ENCODE measurements at places on chromosomes 12 and 14. TPM values are rescaled to one million over a fixed set of nuclear protein-coding genes. Genes with fewer than 3 reads are reported as not detected.

GRCh38 chr12:25072906-25073650 lies 121.9 kb downstream of the DNAI7 start:
- DNase-seq, result no peak
- H3K27ac ChIP-seq, result no peak overlapping the region
- no peak overlapping the region for H3K4me3 ChIP-seq
- H3K4me1 ChIP-seq, result no peaks in the 10 kb centered on the region
- no peaks in the 10 kb centered on the region for H3K27me3 ChIP-seq

DNA sequence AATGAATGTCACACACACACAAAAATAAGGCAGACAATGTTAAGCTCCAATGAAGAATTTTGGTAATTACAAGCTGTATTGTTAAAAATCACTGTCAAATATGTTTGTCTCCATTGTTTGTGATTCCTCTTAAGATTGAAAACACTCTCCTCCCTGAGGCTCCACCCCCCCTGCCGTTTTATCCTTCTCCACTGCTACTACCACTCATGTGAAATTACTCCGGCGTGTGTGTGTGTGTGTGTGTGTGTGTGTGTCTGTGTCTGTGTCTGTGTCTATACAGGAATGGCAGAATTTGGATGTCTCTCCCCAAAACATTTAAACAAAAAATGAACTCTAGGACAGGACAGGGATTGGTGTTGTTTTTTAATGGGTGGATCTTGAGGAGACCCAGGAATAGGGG lies 365.1 kb upstream of the DIO2 start:
- no peaks in the 10 kb centered on the region for H3K4me1 ChIP-seq
- H3K27me3 ChIP-seq, result no peaks in the 10 kb centered on the region
- no peak overlapping the region for H3K4me3 ChIP-seq

GRCh38 chr12:117592588-117593305 lies 231.3 kb upstream of the NOS1 start:
- no peaks in the 10 kb centered on the region for H3K27me3 ChIP-seq
- no peak overlapping the region for H3K4me3 ChIP-seq
- DNase-seq, result no peak
- no peak overlapping the region for H3K27ac ChIP-seq
- no peaks in the 10 kb centered on the region for H3K4me1 ChIP-seq

The KCNH3 gene
- total RNA-seq, result 0.34 TPM

The ACVRL1 gene
- 149 TPM for total RNA-seq

DNA sequence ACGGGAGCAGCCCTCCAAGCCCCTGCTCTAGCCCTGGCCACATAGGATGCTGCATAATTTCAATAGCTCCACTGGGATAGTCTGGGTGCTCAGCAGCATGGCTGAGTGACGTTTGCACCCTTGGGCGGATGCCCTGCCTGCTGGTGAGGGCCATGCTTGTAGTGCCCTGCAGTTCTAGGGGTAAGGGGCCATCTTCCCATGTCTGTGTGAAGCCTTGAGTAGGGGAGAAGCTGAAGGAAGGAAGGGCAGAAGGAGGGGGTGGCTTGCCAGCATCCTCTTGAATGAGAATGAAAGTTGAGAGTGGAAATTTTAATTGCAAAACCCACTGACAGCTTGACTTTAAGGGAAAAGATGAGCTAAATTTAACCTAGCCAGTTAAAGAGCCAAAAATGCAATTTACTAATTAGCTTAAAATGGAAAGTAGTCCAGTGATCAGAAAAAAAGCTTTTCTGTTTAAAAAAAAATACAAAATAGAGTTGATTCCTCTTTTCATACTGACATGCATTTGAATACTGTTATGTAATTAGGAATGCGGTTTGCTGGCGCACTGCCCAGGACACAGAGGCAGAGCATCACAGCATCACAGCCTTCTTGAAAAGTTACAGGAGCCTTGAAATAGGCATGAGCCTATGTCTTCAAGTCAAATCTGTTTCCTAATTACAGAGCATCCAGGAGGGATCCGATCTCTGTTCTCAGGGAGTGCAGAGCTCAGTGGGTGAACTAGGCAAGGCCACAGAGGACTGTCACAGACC lies 18.5 kb upstream of the EML1 start:
- H3K27me3 ChIP-seq, result no peaks in the 10 kb centered on the region
- peak overlapping the region; percentile 68 for H3K27ac ChIP-seq
- DNase-seq, result no peak
- no peak overlapping the region for H3K4me3 ChIP-seq
- H3K36me3 ChIP-seq, result no peaks in the 10 kb centered on the region
- H3K4me1 ChIP-seq, result peaks cover 21% of the 10 kb centered on the region

The SLC2A14 gene
- not detected for total RNA-seq

The AEBP2 gene
- total RNA-seq, result 35.3 TPM

DNA sequence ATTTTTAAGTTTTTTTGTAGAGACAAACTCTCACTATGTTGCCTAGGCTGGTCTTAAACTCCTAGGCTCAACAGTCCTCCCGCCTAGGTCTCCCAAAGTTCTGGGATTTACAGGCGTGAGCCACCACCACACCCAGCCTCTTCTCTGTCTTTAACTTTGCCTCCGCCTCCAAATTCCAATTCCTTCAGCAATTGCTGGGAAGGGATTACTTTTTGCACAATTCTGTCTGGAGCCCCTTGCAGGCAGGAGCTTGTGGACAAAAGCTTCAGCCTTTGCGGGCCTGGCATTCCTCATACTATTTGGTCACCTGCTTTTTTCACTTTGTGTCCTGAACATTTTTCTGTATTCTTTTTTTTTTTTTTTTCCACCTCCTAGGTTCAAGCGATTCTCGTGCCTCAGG lies 26.0 kb downstream of the SH2B3 start:
- no peaks in the 10 kb centered on the region for H3K36me3 ChIP-seq
- no peaks in the 10 kb centered on the region for H3K27me3 ChIP-seq
- H3K4me3 ChIP-seq, result no peak overlapping the region
- peaks cover 98% of the 10 kb centered on the region for H3K4me1 ChIP-seq
- peak overlapping the region; percentile 39 for H3K27ac ChIP-seq

DNA sequence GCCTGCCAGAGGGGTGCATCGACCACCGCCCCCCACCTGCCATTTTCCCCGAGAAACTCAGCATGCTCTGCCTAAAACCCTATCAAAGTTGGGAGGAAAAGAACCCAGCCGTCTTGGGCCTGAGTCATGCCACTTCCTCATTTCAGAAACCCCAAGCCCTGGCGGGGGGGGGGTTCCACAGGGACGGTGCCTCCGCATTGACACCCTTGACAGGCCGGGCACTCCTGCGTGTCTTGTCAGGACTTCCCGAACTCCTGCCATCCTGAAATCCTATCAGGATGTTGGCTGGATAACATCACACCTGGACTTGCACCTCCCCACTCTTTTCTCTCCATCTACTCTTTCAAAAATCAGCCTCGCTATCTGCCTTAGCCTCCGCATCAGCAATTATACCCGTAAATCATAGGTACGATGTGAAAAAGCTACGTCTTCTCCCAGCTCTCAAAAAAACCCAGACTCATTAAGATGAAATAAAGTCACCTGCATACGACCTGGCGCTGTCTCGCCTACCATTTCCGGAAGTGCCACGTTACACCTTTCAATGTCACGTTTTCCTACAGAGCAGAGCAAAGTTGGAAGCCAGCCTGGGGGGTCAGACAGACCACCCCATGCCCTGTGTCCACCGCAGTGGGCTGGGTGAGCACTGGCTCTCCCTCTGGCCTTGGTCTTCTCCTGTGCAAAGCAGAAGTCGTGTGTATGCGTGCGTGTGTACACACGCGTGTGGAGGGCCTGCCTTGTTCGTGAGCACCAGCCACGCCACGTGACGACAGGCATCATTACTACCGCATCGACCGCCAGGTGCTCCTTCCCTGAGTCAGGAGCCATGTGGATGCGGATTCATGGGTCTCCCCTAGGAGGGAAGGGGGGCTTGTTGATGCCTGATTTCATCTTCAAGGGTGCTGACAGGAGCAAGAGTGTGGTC lies 96.7 kb downstream of the RFLNA start:
- no peak for DNase-seq
- H3K4me1 ChIP-seq, result peaks cover 100% of the 10 kb centered on the region
- peaks cover 15% of the 10 kb centered on the region for H3K36me3 ChIP-seq
- H3K27ac ChIP-seq, result peak overlapping the region; percentile 95
- no peaks in the 10 kb centered on the region for H3K27me3 ChIP-seq

The PROX2 gene
- total RNA-seq, result not detected

- no peaks in the 10 kb centered on the region for H3K27me3 ChIP-seq
- H3K27ac ChIP-seq, result peak overlapping the region; percentile 53
- no peak overlapping the region for H3K4me3 ChIP-seq
- H3K36me3 ChIP-seq, result peaks cover 27% of the 10 kb centered on the region
- H3K4me1 ChIP-seq, result peaks cover 58% of the 10 kb centered on the region
Measured at GRCh38 chr12:54352891-54353874, 11.1 kb downstream of the GPR84 start.

DNA sequence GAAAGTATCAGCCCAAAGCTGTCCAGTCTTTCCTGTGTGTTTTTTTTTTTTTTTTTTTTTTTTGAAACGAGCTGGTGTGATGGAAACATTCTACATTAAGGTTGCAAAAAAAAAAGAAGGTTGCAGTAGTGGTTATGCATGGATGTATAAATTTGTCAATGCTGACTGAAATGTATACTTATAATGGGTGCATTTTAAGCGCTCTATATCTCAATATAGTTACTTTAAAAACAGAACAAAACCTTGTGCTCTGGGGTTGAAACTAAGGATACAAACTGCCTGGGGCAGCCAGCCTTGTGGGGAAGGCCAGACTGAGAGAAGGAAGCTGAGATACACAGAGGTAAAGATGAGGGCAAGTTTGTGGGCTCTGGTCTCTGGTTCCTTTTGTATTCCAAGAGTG lies 87.3 kb upstream of the RMST start:
- no peaks in the 10 kb centered on the region for H3K4me1 ChIP-seq
- H3K4me3 ChIP-seq, result no peak overlapping the region
- H3K36me3 ChIP-seq, result no peaks in the 10 kb centered on the region
- DNase-seq, result no peak
- no peaks in the 10 kb centered on the region for H3K27me3 ChIP-seq

The HOXC12 gene
- total RNA-seq, result not detected

GRCh38 chr14:32426586-32427388 lies 97.7 kb downstream of the AKAP6 start:
- H3K4me1 ChIP-seq, result peaks cover 3% of the 10 kb centered on the region
- DNase-seq, result no peak
- H3K27me3 ChIP-seq, result no peaks in the 10 kb centered on the region
- peak overlapping the region; percentile 59 for H3K27ac ChIP-seq
- no peaks in the 10 kb centered on the region for H3K36me3 ChIP-seq

DNA sequence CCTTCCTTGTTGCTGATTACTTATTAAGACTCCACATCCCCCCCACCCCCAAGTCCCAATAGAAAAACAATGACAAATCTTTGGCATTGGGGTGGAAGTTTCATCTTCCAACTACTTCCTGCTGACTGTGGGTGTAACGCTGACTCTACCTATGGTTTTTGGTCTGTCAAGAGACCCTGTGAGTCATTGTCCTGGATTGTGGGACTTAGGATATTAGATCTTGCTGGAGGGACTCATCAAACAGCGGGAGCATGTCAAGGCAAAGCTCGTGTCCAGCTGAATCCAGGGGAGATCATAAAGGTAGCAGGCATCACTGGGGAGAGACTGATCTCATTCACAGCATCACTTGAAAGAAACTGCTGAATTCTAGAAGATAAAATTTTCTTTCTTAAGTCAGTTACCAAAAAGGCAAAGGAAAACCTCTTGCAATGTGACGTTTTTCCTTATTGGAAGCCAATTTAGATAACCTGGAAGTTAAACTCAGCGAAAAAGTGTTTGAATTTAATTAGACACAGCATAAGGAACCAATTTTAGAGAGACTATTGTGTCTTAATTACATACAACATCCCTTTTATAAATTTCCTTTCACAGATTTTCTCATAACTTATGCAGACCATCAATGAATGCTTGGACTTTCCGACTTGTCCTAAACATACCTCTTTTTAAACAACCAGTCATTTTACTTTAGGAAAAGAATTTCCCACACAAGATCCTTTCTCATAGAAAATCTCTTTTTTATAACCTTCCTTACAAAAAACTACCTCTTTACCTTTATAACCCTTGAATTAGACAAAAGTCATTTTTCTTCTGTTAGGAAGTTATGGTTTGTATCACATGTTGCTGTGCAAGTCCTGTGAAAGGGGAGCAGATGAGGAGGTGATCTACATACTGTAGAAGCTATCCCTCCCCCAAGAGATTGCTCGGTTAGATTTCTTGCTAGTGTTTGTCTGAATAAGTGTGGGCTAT lies 94.6 kb upstream of the SCAF11 start:
- H3K4me1 ChIP-seq, result no peaks in the 10 kb centered on the region
- no peaks in the 10 kb centered on the region for H3K27me3 ChIP-seq
- no peaks in the 10 kb centered on the region for H3K36me3 ChIP-seq
- H3K4me3 ChIP-seq, result no peak overlapping the region
- H3K27ac ChIP-seq, result no peak overlapping the region

The CRACR2A gene
- 3.3 TPM for total RNA-seq

- no peak overlapping the region for H3K4me3 ChIP-seq
- peaks cover 38% of the 10 kb centered on the region for H3K4me1 ChIP-seq
- H3K27me3 ChIP-seq, result no peaks in the 10 kb centered on the region
- no peaks in the 10 kb centered on the region for H3K36me3 ChIP-seq
Measured at GRCh38 chr12:93699271-93700145, 22.3 kb downstream of the CRADD start.

- no peaks in the 10 kb centered on the region for H3K27me3 ChIP-seq
- no peak overlapping the region for H3K4me3 ChIP-seq
- peak overlapping the region; percentile 86 for H3K27ac ChIP-seq
- no peaks in the 10 kb centered on the region for H3K36me3 ChIP-seq
Measured at GRCh38 chr14:99744873-99745224, 48.4 kb upstream of the EML1 start.

GRCh38 chr14:84807673-84808072 lies 722.3 kb upstream of the FLRT2 start:
- no peak overlapping the region for H3K27ac ChIP-seq
- H3K4me1 ChIP-seq, result peaks cover 8% of the 10 kb centered on the region
- DNase-seq, result no peak

- no peaks in the 10 kb centered on the region for H3K36me3 ChIP-seq
- H3K27ac ChIP-seq, result no peak overlapping the region
- H3K4me3 ChIP-seq, result no peak overlapping the region
- H3K4me1 ChIP-seq, result no peaks in the 10 kb centered on the region
- no peaks in the 10 kb centered on the region for H3K27me3 ChIP-seq
Measured at GRCh38 chr12:71517145-71517846, 77.7 kb downstream of the LGR5 start.

Data from esophagus muscularis mucosa (tissue), 4 donors.